Left renal cortex interstitium (tissue), 4 donors: ENCODE measurements at places on chromosomes 7 and 10. TPM values are rescaled to one million over a fixed set of nuclear protein-coding genes. Genes with fewer than 3 reads are reported as not detected.

The MYOZ1 gene
- polyA plus RNA-seq, result 5.6 TPM

The FRA10AC1 gene
- 23.7 TPM for polyA plus RNA-seq

The WEE2 gene
- 0.16 TPM for polyA plus RNA-seq

The ASB4 gene
- polyA plus RNA-seq, result 0.18 TPM

The ANXA8 gene
- polyA plus RNA-seq, result not detected

The CFAP58 gene
- polyA plus RNA-seq, result 0.35 TPM

The AMZ1 gene
- polyA plus RNA-seq, result 0.59 TPM

The UCN3 gene
- polyA plus RNA-seq, result 3.3 TPM

The ACSM6 gene
- 0.18 TPM for polyA plus RNA-seq

The TNS3 gene
- 88.0 TPM for polyA plus RNA-seq

The CCM2 gene
- 32.3 TPM for polyA plus RNA-seq

The CUL2 gene
- polyA plus RNA-seq, result 40.2 TPM

The PPP1R17 gene
- polyA plus RNA-seq, result not detected

The AGR2 gene
- 70.8 TPM for polyA plus RNA-seq
